Bronchial epithelial cell (primary cell): ENCODE measurements at places on chromosomes 16 and 17. TPM values are rescaled to one million over a fixed set of nuclear protein-coding genes. Genes with fewer than 3 reads are reported as not detected.

DNA sequence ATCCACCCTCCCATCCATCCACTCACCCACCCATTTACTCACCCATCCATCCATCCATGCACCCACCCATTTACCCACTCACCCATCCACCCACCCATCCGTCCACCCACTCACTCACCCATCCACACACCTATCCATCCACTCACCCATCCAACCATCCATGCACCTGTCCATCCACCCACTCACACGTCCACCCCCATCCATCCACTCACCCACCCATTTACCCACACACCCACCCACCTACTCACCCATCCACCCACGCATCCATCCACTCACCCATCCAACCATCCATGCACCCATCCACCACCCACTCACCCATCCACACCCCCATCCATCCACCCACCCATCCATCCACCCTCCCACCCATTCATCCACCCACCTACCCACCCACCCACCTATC lies 12.2 kb downstream of the SOX8 start:
- DNase-seq, result no peak

Gene SMG6
- total RNA-seq, result 9.2 and 13.4 TPM in 2 replicates

GRCh38 chr17:78392295-78392694 lies 13.8 kb downstream of the PGS1 start:
- no peak for DNase-seq

GRCh38 chr17:49576088-49576916 lies 631 bp downstream of the NXPH3 start:
- DNase-seq, result no peak

DNA sequence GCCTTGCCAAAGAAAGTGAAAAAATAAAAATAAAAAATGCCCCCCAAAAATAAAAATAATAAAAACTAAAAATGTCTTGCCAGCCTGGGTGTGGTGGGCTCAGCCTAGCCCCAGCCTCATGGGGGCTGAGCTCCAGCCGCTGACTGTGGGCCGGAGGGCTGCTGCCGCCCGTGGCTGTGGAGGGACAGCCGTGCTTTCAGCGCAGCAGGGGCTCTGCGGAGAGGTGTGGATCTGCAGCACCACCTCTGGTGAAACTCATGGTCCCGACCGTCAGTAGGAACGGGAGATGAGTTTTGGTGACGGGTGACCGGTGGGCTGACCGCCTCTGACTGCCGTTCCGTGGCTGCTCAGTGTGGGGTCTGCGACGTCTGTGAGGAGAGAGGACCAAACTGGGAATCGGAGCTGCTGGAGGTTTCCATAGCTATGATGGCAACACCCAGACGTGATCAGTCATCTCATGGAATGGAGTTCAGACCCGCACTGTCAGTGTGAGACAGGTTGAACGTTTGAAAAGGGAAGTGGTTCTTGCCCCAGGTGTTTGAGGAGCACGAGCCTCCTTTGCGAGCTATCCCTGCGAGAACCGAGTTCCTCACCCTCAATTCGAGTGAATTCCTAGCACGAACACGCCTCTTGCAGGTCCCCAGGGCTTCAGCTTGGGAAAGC lies 12.0 kb upstream of the RPL13 start:
- no peak for DNase-seq

DNA sequence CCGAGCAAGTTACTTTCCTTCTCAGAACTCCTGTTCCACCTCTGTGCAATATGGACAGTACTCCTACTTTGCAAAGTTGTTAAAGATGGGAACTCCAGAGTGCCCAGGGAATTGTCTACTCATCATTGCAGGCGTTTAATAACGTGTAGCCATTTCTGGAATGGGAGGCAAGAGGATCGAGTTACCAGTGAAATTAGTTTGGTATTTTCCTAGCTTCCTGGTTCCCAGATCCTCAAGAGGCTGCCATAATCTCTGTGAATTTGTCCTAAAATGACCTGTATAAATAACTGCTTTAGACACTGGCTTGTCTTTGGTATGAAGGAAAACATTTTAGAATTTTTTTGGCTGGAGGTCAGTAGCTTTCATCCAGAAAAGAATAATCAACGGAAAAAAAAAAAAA lies 27.7 kb downstream of the WWOX start:
- DNase-seq, result no peak

Gene GDPD1
- total RNA-seq, result 1.6 and 2.6 TPM in 2 replicates

DNA sequence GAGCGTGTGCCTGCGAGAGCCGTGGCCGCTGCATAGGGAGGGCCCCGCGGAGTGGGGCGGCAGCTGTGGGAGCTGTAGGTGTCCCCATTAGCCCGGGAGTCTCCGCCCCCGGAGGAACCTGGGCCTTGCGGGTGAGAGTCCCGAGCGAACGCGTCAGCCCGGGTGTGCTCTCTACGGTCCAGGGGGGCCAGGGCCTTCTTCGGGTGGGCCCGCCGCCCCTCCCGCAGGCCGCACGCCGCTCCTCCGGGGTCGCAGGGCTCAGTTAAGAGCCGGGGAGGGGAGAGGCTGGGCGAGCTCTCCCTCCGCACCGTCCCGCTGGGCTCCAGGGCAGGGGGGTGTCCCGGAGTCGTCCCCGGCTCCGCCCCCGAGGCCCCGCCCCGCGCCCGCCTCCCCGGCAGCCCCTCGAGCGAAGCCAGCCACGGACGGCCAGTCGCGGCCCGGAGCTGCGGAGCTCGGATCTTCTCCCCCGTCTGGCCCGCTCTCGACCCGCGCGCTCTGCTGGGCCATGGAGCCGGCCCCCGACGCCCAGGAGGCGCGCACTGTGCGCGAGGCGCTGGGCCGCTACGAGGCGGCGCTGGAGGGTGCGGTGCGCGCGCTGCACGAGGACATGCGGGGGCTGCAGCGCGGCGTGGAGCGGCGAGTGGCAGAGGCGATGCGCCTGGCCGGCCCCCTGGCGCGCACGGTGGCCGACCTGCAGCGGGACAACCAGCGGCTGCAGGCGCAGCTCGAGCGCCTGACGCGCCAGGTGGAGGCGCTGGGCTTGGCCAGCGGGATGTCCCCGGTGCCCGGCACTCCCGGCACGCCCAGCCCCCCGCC lies at the start of gene SMTNL2:
SMTNL2 (plus strand) TSS at position 429 of the 816 bp plus-strand sequence; CDS start at position 506, 77 bp downstream.
- DNase-seq, result no peak

DNA sequence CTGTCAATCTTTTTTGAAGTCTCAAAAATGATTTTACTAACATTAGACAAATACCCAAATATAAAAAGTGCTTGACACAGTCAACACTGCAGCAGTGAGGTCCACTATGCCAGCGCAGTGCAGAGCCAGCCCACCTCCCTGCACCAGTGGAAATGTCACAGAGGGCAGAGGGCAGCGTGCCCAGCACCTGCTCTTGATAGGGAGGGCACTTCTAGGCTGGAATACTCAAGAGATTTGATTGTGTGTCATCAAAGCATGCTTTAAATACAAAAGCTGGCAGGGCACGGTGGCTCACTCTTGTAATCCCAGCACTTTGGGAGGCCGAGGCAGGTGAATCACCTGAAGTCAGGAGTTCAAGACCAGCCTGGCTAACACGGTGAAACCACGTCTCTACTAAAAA lies 136.0 kb downstream of the ANKRD11 start:
- no peak for DNase-seq

Gene CHST4
- under 0.01 and 0.26 TPM in 2 replicates for total RNA-seq

DNA sequence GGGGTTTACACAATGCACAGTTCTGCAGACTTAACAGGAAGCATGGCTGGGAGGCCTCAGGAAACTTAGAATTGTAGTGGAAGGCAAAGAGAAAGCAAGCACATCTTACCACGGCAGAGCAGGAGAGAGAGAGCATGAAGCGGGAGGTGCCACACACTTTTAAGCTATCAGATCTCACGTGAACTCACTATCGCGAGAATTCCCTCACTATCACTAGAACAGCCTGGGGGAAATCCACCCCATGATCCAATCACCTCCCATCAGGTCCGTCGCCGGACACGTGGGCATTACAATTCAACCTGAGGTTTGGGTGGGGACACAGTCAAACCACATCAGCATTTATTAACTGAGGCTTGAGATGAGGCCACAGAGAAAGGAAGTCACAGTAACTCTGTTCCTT lies 326.7 kb downstream of the C16orf95 start:
- DNase-seq, result no peak

Gene PPP1R1B
- not detected in 2 replicates for total RNA-seq

DNA sequence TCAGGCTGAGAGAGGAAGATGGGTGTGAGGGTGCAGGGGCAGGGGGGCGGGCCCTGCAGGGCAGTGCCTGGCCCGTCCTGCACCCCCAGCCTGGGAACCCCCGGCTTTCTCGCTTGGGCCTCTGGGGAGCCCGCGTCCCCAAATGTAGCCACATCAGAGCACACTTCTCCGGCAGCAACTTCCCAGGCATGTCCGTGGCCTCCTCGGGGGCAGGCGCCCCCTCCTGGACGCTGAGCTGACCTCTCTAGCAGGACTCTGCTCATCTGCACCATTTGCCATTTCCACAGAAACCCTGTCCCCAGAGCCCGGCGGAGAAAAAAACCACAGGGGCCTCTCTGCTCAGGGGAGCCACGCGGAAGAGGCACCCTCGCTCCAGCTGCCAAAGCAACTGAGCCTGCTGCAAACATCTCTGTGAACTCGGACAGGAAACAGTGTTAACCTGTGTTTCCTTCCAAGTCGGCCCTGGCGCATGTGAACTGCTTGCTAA lies 63.4 kb downstream of the KLHDC4 start:
- DNase-seq, result no peak

Gene CD300LB
- not detected in 2 replicates for total RNA-seq

DNA sequence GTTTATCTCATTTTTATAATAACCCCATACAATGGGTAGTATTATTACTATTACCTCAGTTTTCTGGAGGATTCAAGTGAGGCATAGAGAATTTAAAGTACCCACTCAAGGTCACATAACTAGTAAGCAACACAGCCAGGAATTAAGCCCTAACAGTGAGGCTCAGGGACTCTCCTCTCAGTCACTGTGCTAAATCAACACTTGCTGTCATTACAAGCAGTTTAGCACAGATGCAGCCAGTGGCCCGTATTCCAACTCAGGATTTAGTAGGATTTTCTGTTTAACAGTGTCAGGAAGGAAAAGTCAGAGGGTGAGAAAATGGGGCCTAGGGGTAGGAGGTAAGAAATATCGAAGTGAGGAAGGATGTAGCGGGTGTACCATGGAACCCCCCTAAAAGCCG lies 536.9 kb downstream of the TMEM114 start:
- DNase-seq, result no peak

GRCh38 chr17:4077581-4077980 lies 65.2 kb downstream of the ZZEF1 start:
- no peak for DNase-seq

Gene TNFRSF17
- total RNA-seq, result not detected in 2 replicates

- DNase-seq, result peak; percentile 39
These were observed 4.4 kb downstream of the FMNL1 start for GRCh38 chr17:45225964-45226530.

GRCh38 chr16:57118461-57119084 lies 26.2 kb downstream of the CPNE2 start:
- no peak for DNase-seq

DNA sequence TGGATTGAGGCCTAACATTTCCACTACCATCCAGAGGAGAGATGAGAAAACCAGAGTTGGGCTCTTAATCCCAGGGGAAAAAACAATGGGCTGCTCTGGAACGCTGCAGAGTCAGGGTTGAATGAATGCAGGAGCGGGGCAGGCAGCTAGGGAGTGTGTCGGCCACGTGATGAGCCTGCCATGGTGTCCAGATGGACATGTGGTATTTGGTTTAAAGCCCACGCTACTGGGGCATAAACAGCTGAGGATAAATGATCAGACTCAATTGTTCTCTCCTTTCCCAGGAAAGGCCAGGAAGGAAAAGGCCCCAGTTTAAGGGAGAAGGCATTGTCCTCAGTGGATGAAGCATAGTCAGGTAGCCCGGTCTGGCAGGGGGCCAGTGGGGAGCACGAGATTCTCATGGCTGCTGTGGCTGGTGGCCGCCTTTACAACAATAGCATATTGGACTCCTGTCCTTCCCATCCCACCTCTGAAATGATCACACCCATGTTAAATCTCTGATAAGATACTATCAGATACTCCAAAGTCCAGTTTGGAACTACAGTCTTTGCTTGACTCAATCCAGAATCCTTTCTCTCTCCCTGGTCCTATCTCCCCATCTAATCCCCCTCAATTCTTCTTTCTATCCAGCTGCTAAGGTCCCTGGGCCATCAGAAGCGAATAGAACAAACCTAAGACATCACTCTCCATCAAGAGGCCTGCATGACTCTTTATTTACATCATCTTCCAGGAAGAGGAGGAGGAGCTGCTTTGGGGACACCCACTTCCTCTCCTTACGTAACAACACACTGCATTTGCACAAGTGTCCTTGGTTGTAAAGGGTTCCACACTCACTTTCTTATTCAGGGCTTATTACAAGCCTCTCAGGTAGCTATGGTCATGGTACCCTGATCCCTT lies 20.4 kb downstream of the CA4 start:
- peak; percentile 58 for DNase-seq

Gene ANKS4B
- under 0.01 TPM in 1 of 2 replicates, not detected in the other for total RNA-seq

GRCh38 chr16:69930117-69930776 lies 20.9 kb upstream of the CLEC18A start:
- DNase-seq, result peak; percentile 40

GRCh38 chr17:29573558-29573869 lies 5.0 kb downstream of the TP53I13 start:
- no peak for DNase-seq

DNA sequence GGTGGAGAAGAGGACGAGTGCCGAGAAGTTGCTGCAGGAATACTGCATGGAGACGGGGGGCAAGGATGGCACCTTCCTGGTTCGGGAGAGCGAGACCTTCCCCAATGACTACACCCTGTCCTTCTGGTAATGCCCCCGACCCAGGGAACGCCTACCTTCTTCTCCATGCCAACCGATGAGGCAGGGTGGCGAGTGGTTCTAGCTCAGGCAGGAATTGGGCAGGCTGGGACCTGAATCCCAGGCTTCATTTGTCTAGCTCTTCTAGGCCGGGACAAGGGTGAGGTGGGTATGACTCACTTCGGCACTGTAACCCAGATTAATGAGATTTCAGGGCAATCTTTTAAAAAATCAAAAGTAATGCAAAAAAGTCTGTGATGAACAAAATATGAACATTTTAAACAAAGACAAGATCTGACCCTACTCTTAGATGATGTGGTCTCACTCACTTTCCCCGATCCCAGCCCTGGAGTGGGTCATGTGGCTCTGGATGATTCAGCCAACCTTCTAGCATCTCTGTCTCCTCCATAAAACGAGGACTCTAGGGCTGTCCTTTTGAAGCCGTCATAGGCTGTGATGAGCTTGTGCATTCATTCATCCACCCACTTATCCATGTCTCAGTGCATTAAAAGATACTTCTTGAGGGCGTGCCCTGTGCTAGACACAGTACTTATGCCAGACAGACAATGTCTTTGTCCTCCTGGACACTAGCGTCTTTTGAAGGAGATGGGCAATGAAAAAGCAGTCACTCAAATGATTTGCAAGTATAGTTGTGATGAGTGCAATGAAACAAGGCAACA lies 102.6 kb downstream of the SDR42E1 start:
- DNase-seq, result peak; percentile 96

Gene SPPL2C
- not detected in 2 replicates for total RNA-seq

Gene CRHR1
- not detected in 2 replicates for total RNA-seq

- DNase-seq, result no peak
These were observed 1030.3 kb upstream of the CDH8 start for GRCh38 chr16:63066552-63066951.

Gene GLP2R
- under 0.01 TPM in 1 of 2 replicates, not detected in the other for total RNA-seq

- DNase-seq, result no peak
These were observed 219.4 kb downstream of the TANC2 start for GRCh38 chr17:63185420-63185819.

Gene GINS2
- total RNA-seq, result 0.26 and 2.0 TPM in 2 replicates

GRCh38 chr16:29925105-29925756 lies 795 bp downstream of the KCTD13 start:
- no peak for DNase-seq

- DNase-seq, result no peak
These were observed 56.6 kb downstream of the ESRP2 start for GRCh38 chr16:68179196-68179795.
